T-cell (primary cell): ENCODE measurements at places on chromosomes 1 and 21. TPM values are rescaled to one million over a fixed set of nuclear protein-coding genes. Genes with fewer than 3 reads are reported as not detected.

TRNP1 gene
- total RNA-seq, result 0.53 TPM

GRCh38 chr1:89005286-89006151 lies 13.1 kb upstream of the KYAT3 start:
- H3K27ac ChIP-seq, result no peak overlapping the region
- no peaks in the 10 kb centered on the region for H3K4me1 ChIP-seq
- no peak overlapping the region for H3K4me3 ChIP-seq
- no peaks in the 10 kb centered on the region for H3K27me3 ChIP-seq

TMEM82 gene
- not detected for total RNA-seq

BMP8A gene
- total RNA-seq, result not detected

- H3K36me3 ChIP-seq, result no peaks in the 10 kb centered on the region
- no peak for DNase-seq
- no peaks in the 10 kb centered on the region for H3K4me1 ChIP-seq
- no peak overlapping the region for H3K27ac ChIP-seq
- no peaks in the 10 kb centered on the region for H3K27me3 ChIP-seq
Measured at GRCh38 chr1:87474098-87474497, 145.4 kb downstream of the LMO4 start.

DNA sequence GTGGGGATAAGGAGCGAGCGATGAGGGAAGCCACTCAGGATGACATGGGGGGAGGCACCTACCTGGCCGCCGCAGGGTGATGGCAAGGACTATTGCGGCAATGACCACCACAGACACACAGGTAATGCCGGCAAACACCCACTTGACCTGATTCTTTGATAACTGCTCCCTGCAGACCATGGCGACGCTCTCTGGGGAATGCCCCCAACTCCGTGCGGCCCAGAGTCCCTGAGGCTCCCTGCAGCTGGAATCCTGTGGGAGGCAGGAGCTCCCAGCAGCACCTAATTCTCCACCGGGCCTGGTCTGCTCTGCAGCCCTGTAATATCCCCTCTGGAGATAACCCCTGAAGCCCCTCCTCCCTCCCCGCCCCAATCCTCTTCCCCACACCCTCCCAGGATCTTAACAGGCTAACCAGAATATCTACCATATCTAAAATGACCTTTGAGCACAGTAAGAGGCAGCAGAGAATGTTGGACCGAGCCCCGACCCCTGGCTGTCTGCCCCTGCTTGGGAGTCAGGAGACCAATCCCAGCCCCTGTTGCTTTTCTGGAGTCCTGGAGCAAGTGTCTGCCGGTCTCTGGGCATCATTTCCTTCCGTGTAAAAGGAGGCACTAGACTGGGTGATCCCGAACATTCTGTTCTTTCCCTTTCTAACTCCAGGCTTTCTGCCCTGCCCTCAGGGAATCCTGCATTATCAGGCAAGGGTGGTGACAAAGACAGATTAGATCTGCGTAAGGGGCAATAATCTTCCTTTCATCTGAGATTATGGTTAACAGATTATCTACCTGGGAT lies at the start of gene FAM151A:
Gene FAM151A (minus strand): TSS at position 310 of the 792 bp plus-strand sequence. CDS start 130 bp downstream, at position 180.
- no peak within 1 kb of the TSS for H3K27ac ChIP-seq
- H3K27me3 ChIP-seq, result peaks cover 23% of the 10 kb centered on the region
- H3K36me3 ChIP-seq, result no peaks in the 10 kb centered on the region
- H3K4me3 ChIP-seq, result no peak within 1 kb of the TSS
- no peak for DNase-seq

SLC35F3 gene
- total RNA-seq, result not detected
